ENCODE measurements at places on chromosomes 11 and 22. TPM values are rescaled to one million over a fixed set of nuclear protein-coding genes. Genes with fewer than 3 reads are reported as not detected.

Gene HTR3A
- not detected for total RNA-seq

Gene MFRP
- total RNA-seq, result not detected

Gene NRGN
- total RNA-seq, result 4.9 TPM

Gene CCDC15
- total RNA-seq, result 2.5 TPM

Gene OR4S1
- not detected for total RNA-seq

Gene KDELR3
- total RNA-seq, result not detected

Gene GAB4
- total RNA-seq, result not detected

Gene PTDSS2
- 27.7 TPM for total RNA-seq

Gene C11orf42
- total RNA-seq, result not detected

Gene SYT12
- total RNA-seq, result not detected

Gene SCN2B
- total RNA-seq, result not detected

Gene APOL5
- total RNA-seq, result not detected

Gene CRYBA4
- total RNA-seq, result not detected

Gene RBFOX2
- 1.5 TPM for total RNA-seq

Gene EPS8L2
- total RNA-seq, result 10.9 TPM

Gene CNIH2
- 12.3 TPM for total RNA-seq

Gene MCAT
- 7.1 TPM for total RNA-seq

Gene CENPM
- total RNA-seq, result 15.5 TPM

Gene C11orf86
- total RNA-seq, result not detected

Gene MMP11
- 2.0 TPM for total RNA-seq

Gene DPP3
- 21.5 TPM for total RNA-seq

Gene ALDH3B1
- total RNA-seq, result 0.67 TPM

Gene BARX2
- total RNA-seq, result 0.44 TPM

Gene TMEM191C
- 4.7 TPM for total RNA-seq

Gene FOLR3
- not detected for total RNA-seq

Gene C22orf42
- total RNA-seq, result not detected

Gene OR6A2
- total RNA-seq, result not detected

Gene PTPRCAP
- total RNA-seq, result 149 TPM

Gene DBX1
- total RNA-seq, result not detected

Gene SLC17A6
- total RNA-seq, result not detected

Gene OR52I1
- total RNA-seq, result not detected

Gene FSHB
- not detected for total RNA-seq

Gene RFPL1
- not detected for total RNA-seq

Gene TCF20
- total RNA-seq, result 97.2 TPM

Gene SMTNL1
- total RNA-seq, result not detected
